Aorta (tissue), 5 donors: ENCODE measurements at places on chromosomes 3 and 15. TPM values are rescaled to one million over a fixed set of nuclear protein-coding genes. Genes with fewer than 3 reads are reported as not detected.

DNA sequence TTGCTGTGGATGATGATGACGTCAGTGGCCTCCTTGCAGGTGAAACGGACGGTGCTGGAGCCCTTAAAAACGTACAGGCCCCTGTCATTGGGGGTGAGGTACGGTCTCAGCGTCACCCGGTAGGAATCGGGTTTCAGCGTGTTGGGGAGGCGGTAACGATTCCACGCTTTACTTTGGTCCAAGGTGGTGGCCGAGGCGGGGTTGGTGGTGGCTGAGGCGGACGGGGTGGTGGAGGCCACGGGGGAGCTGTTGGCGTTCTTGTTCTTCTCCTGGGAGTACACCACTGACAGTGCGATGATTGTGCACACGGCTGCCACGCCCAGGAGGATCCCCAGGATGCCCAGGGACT lies 8.5 kb downstream of the ANPEP start:
- no peaks in the 10 kb centered on the region for H3K4me1 ChIP-seq
- no peaks in the 10 kb centered on the region for H3K27me3 ChIP-seq
- H3K36me3 ChIP-seq: no peaks in the 10 kb centered on the region
- peak; percentile 61 for DNase-seq
- H3K4me3 ChIP-seq: no peak overlapping the region

- H3K4me1 ChIP-seq: peaks cover 2% of the 10 kb centered on the region
- H3K36me3 ChIP-seq: no peaks in the 10 kb centered on the region
- no peak for DNase-seq
- H3K4me3 ChIP-seq: peak overlapping the region; percentile 51
- peak overlapping the region; percentile 94 for H3K27ac ChIP-seq
These were observed 266 bp upstream of the ZBTB47 start for GRCh38 chr3:42653303-42653559.

GRCh38 chr3:125054449-125055329 lies 1.1 kb downstream of the HEG1 start:
- no peak for DNase-seq
- no peaks in the 10 kb centered on the region for H3K36me3 ChIP-seq
- H3K27me3 ChIP-seq: no peaks in the 10 kb centered on the region

Gene GP5
- 0.19 TPM for total RNA-seq

GRCh38 chr15:60381148-60381788 lies 16.5 kb downstream of the ANXA2 start:
- peaks cover 8% of the 10 kb centered on the region for H3K4me1 ChIP-seq
- no peak for DNase-seq
- H3K27me3 ChIP-seq: no peaks in the 10 kb centered on the region
- no peak overlapping the region for H3K27ac ChIP-seq

Gene VEPH1
- not detected for total RNA-seq

Gene ERICH6
- total RNA-seq: 0.18 TPM

- H3K27me3 ChIP-seq: no peaks in the 10 kb centered on the region
- H3K4me3 ChIP-seq: no peak overlapping the region
- H3K36me3 ChIP-seq: no peaks in the 10 kb centered on the region
- no peak for DNase-seq
- no peaks in the 10 kb centered on the region for H3K4me1 ChIP-seq
These were observed 124.2 kb downstream of the ZBTB20 start for GRCh38 chr3:115022835-115023398.

- no peaks in the 10 kb centered on the region for H3K4me1 ChIP-seq
- no peak for DNase-seq
- H3K4me3 ChIP-seq: no peak overlapping the region
- H3K36me3 ChIP-seq: no peaks in the 10 kb centered on the region
- no peak overlapping the region for H3K27ac ChIP-seq
These were observed 357.9 kb downstream of the LSAMP start for GRCh38 chr3:116087426-116087825.

DNA sequence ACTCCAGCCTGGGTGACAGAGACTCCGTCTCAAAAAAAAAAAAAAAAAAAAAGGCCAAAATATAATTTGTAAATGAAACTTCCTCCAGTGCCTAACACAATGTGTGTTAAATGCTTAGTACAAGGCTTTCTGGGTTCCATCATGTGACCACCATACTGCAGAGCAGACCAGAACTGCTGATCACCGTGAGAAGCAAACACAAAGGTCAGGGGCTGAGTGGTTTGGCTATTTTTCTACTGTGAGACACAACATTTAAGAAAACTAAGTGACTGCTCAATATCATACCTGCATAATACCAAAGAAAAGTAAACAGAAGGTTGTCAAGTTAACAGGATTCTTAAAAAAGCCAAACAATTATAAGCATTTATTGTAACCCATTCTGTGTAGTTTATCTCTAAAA lies 13.2 kb downstream of the ABCC5 start:
- H3K27me3 ChIP-seq: no peaks in the 10 kb centered on the region
- H3K27ac ChIP-seq: no peak overlapping the region
- no peak overlapping the region for H3K4me3 ChIP-seq
- no peak for DNase-seq
- H3K36me3 ChIP-seq: peaks cover 2% of the 10 kb centered on the region

GRCh38 chr3:128745742-128746141 lies 19.8 kb downstream of the RAB7A start:
- no peaks in the 10 kb centered on the region for H3K36me3 ChIP-seq
- peaks cover 5% of the 10 kb centered on the region for H3K4me1 ChIP-seq
- H3K27me3 ChIP-seq: no peaks in the 10 kb centered on the region
- DNase-seq: no peak

DNA sequence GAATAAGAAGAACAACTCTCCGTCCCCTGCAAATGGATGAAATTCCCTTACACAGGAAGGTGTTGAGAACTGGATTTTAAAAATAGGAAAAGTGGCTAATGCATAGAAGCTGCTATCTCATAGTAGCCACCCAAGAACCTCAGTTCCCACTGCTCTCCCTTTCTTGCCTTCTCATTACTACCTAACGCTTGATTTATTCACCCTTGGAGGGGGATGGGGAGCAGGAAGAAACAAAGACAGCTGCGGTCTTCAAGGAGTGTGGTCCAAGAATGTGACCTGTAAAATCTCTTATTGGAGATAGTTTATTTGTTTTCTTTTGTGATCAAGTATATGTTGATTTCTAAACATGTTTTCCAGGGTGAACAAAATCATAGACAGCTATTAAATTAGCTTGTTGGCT lies 274.1 kb upstream of the CTNNB1 start:
- H3K4me1 ChIP-seq: no peaks in the 10 kb centered on the region
- no peak overlapping the region for H3K4me3 ChIP-seq
- no peak for DNase-seq
- H3K27ac ChIP-seq: no peak overlapping the region

Gene C3orf22
- total RNA-seq: not detected

Gene CLDN1
- total RNA-seq: 1.8 TPM

GRCh38 chr15:73049564-73050215 lies 2.6 kb upstream of the NEO1 start:
- H3K4me1 ChIP-seq: no peaks in the 10 kb centered on the region

Gene GP9
- total RNA-seq: not detected

DNA sequence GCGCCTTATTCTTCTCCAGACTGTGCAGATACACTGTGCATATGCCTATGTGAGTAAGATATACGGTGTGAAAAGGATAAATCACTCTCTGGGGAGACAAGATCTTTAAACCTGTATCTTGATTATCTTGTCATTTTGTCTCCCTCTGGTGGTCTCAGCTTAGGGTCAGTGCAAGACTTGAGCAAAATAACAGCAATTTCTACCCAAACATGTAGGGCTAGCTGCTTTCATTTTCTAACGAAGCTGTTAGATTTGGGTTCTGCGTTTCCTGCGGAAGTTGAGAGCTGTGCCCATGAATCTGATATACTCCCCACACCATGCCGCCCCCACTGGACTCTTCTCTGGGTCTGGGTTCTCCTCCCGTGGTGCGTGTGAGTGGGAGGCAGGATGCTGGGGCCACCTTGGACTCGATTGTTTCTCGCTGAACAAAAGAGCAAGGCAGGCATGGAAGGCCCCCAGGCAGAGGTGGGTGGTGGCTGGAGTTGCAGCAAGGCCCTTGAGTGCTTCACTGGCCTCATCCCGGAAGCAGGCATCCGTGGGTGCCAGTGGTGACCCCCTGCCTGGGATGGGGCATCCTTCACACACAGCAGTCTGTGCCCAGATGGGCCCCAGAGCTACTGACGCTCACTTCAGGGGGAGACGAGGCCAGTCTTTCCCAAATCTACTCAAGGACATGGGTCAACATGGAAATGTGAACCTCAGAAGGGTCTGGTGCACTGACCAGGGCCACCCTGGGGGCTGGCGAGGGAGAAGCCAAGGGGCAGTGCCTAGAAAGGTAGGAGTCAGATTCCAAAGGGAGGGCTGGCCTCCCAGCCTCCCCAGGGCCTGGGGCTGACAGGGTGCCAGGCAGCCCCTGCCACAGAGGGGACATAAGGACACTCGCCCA lies 179.6 kb downstream of the NSMCE3 start:
- no peaks in the 10 kb centered on the region for H3K4me1 ChIP-seq
- no peak overlapping the region for H3K4me3 ChIP-seq
- H3K27me3 ChIP-seq: no peaks in the 10 kb centered on the region
- no peak overlapping the region for H3K27ac ChIP-seq

GRCh38 chr15:75352186-75353080 lies 5.6 kb downstream of the NEIL1 start:
- no peak for DNase-seq
- no peak overlapping the region for H3K27ac ChIP-seq
- no peak overlapping the region for H3K4me3 ChIP-seq
- H3K4me1 ChIP-seq: no peaks in the 10 kb centered on the region
- H3K36me3 ChIP-seq: no peaks in the 10 kb centered on the region

DNA sequence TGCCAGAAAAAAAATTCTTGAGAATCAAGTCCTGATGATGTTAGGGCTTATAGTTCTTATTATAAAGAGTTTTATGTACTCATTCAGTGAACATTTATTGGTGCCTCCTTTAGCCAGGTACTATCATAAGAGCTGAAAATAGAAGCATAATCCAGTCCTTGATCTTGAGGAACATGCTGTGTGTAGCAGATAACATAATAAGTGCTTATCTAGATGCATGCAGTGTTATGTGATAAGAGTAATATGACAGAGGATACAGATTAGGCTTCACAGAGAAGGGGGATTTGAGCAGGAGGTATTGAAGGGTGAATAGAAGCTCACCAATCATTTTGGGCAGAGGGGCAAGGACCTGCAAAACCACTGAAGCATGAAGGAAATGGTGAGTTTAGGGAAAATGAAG lies 1.1 kb downstream of the CCR2 start:
- H3K27me3 ChIP-seq: peaks cover 2% of the 10 kb centered on the region
- H3K36me3 ChIP-seq: no peaks in the 10 kb centered on the region
- no peak overlapping the region for H3K27ac ChIP-seq
- no peaks in the 10 kb centered on the region for H3K4me1 ChIP-seq
- H3K4me3 ChIP-seq: no peak overlapping the region

- no peaks in the 10 kb centered on the region for H3K36me3 ChIP-seq
- DNase-seq: peak; percentile 87
- no peaks in the 10 kb centered on the region for H3K4me1 ChIP-seq
- H3K27ac ChIP-seq: peak overlapping the region; percentile 30
- no peaks in the 10 kb centered on the region for H3K27me3 ChIP-seq
- no peak overlapping the region for H3K4me3 ChIP-seq
These were observed 57.8 kb upstream of the RYK start for GRCh38 chr3:134308350-134308891.

DNA sequence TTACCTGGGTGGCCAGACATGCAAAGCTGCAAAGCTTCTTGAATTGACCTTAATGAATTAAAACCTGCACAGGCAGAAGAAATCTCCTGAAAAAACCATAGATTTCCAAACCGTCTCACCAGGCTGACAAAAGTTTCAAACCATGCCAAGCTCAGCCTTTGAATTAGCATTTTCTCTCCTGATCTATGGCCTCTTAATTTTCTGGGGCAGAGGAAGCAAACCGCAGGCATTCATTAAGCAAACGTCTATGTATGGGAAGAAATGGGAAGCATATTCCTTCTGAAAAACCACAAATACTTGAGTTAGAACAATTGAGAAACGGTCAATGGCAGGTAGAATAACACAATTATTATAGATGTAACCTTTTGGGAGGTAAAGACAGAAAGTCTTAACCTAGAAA lies 500.2 kb upstream of the NR2F2 start:
- no peak overlapping the region for H3K4me3 ChIP-seq
- no peaks in the 10 kb centered on the region for H3K27me3 ChIP-seq
- no peak for DNase-seq
- no peaks in the 10 kb centered on the region for H3K36me3 ChIP-seq
- peaks cover 6% of the 10 kb centered on the region for H3K4me1 ChIP-seq

- H3K27ac ChIP-seq: no peak overlapping the region
- no peak overlapping the region for H3K4me3 ChIP-seq
- H3K27me3 ChIP-seq: no peaks in the 10 kb centered on the region
- no peaks in the 10 kb centered on the region for H3K4me1 ChIP-seq
- no peak for DNase-seq
These were observed 35.7 kb upstream of the ZNF770 start for GRCh38 chr15:35023804-35024203.

Gene LYZL4
- not detected for total RNA-seq

Gene IGF2BP2
- total RNA-seq: 10.0 TPM

Gene GOLGA8J
- 1.5 TPM for total RNA-seq

DNA sequence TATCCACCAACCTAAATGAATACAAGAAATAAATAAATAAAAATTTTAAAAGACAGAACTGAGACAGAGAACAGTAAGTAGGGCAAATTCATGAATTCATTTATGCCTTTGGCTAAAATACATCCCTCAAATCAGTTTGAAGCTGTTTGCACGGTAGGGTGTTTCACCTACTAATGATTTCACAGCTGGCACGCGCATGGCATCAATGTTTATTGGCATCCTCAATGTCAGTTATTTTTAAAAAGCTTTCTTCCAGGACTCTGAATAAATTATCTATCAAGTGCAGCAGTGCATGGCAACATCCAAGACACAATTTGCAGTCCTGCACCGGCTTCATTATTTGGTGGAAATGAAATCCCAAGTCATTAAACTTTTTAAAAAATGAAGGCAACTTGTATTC lies 985.2 kb upstream of the ROBO1 start:
- no peak overlapping the region for H3K4me3 ChIP-seq
- no peak for DNase-seq
- no peaks in the 10 kb centered on the region for H3K36me3 ChIP-seq
- H3K4me1 ChIP-seq: no peaks in the 10 kb centered on the region
- H3K27ac ChIP-seq: no peak overlapping the region
- H3K27me3 ChIP-seq: no peaks in the 10 kb centered on the region

- no peak overlapping the region for H3K27ac ChIP-seq
- no peak overlapping the region for H3K4me3 ChIP-seq
- no peaks in the 10 kb centered on the region for H3K4me1 ChIP-seq
- H3K27me3 ChIP-seq: no peaks in the 10 kb centered on the region
These were observed 25.7 kb downstream of the FSIP1 start for GRCh38 chr15:39756806-39757522.

Gene LINS1
- total RNA-seq: 12.8 TPM

Gene CILP
- total RNA-seq: 170 TPM

Gene TGFBR2
- 303 TPM for total RNA-seq

DNA sequence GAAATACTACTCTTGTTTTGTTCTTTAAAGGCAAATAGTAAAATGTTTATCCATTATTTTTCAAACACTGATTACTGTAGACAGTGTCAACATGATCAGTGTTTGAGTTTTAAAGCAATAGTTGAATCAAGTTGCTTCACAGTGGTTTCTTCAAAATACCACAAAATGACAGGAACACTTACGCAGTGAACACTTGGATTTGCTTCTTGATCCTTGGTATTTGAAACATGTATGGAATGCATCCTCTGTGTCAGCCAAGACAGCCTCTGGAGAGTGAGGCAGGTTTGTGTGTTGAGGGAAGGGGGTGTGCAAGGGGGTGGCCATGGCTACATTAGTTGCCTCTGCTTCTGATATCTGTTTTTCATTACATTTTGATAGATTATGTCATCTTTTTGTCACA lies 413.0 kb downstream of the RBMS3 start:
- H3K27ac ChIP-seq: no peak overlapping the region
- H3K36me3 ChIP-seq: no peaks in the 10 kb centered on the region
- H3K27me3 ChIP-seq: no peaks in the 10 kb centered on the region
- H3K4me1 ChIP-seq: peaks cover 5% of the 10 kb centered on the region
- no peak for DNase-seq

Gene NTRK3
- total RNA-seq: 79.9 TPM

Gene CD200R1L
- not detected for total RNA-seq

Gene SLC35G2
- 7.5 TPM for total RNA-seq

Gene TRPM1
- total RNA-seq: not detected
